ENCODE measurements at places on chromosomes 3 and 15.

DNA sequence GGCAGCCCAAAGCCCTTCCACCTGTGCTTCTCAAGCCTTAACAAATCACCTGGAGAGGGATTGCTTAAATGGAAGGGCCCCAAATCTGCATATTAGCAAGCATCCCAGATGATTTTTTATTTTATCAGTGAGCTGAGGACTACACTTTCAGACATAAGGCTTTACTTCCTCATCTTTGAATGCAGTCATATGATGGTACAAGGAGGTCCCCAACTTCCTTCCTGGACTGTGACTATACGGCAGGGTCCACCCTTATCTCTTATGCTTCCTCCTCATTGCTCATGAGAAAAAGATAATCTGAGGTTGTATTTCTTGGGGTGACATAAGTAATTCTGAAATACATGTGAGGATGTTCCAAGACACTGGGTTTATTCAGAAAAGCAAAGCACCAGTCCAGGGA is 13.7 kb upstream of the HEG1 start:
- no peak for DNase-seq

GRCh38 chr3:88807491-88808105 is 299.8 kb upstream of the EPHA3 start:
- no peak for DNase-seq

DNA sequence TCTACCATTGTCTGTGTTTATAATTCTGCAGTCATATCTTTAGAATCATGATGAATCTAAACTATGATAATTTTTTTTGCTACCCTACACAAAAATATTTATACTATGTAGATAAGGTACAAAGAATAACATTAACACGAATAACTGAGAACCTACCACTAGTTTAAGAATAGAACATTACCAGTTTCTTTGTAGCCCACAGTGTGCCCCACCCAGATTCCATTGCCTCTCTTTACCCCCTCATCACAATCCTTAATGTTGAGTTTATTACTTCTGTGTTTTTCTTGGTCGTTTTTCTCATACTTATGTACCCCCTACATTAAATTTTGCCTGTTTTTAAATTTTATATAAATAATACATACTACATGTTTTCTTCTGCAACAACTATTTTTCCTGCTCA is 140.5 kb downstream of the BBX start:
- DNase-seq = no peak

DNA sequence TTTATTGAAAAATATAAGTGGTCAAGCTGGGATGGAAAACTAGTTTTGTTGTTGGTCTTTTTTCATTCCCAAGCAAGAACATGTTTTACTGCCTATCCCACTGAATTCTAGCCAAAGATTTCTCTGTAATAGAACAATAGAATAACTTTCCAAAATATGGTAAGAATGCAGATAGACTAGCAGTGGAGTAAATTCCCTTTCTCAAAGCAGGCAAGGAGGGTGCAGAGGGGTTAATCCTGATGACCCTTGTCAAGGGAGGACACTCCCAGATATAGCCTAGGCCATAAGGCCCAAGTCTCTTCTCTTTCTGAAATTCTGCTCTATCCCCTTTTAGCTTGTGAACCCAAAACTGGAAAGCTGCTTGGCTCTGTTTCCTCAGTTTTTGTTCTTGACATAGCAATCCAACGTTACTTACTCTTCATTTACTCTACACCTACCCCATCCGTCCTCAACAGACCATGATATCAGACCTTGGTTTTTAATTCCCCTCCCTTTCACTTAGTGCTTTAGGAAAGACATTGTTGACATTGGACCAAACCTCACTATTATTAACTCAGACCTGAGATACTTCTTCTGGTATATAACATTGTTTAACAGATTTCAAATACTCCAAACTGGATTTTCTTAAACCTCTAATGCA is 453.6 kb upstream of the THBS1 start:
- DNase-seq = no peak

DNA sequence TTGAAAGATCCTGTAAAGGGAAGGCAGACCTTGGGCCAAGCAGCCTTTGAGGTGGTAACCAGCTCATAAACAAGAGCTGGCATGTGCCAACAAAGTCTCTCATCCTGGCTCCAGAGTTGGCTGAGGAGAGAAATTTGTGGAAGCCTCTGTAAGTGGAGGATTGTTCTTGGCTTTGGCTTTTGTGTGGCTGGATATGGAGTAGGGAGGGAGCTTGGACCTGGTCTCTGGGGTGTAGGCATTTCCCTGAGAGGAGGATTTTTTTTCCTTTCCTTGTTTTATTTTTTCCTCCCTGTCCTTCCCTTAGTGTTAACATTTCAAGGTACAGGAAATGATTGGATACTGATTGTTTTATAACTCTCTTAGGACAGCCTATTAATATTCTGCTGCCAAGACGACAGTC is 60.8 kb downstream of the ZNF609 start:
- DNase-seq = no peak

- no peak for DNase-seq
Measured at GRCh38 chr3:42705962-42706585, 3.5 kb upstream of the HHATL start.

GRCh38 chr3:114323546-114324254 is 29.9 kb downstream of the TIGIT start:
- DNase-seq = no peak

DNA sequence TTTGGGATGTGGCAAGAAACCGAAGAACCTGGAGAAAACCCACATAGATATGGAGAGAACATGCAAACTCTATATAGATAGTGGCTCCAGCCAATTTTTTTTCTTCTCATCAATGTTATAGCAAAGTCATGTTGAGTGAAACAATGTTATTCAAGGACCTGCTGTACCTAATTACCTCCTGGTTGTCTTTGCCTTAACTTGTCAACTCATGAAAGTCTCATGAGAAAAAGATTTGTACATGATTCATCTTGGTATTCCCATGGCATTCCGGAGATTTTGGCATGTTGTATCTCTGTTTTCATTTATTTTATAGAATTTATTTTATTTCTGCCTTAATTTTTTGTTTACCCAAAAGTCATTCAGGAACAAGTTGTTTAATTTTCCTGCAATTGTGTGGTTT is 303.8 kb upstream of the CDIN1 start:
- DNase-seq = no peak

DNA sequence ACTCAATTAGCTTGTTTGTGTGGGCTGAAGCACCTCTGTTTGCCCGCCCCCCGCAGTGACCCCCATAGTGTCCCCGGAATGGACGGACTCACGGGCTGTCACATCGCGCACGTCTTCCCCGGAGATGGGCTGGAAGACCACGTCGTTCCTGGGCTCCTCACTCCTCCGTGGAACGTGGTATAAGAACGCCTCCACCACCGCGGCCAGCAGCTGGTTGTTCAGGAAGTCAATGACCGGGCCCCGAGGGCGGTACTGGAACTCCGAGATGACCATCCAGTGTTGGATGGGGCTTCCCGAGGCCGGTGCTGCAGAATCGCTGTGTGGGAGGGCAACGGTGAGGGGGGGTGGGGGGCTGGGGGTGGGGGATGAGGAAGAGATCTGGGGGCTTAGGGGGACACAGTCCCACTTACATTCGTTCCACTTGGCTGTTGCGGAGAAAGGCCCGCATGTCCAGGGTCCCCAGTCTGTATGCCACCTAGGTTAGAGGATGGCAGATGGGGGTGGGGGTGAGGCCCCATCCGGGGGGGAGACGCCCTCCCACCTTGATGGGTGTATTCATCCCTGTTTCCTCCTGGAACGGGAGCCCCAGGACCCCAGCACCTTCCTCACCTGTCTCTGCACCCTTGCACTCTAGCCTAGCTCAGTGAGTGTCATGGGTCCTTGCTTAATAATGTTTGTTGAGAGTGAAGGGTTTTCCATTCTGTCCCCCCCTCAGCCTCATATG is 30.2 kb downstream of the MUC20 start:
- no peak for DNase-seq

- DNase-seq = peak; percentile 7
Measured at GRCh38 chr15:71409541-71409940, 294.3 kb downstream of the THSD4 start.

GRCh38 chr3:98460220-98460619 is 2.8 kb upstream of the OR5K1 start:
- no peak for DNase-seq

DNA sequence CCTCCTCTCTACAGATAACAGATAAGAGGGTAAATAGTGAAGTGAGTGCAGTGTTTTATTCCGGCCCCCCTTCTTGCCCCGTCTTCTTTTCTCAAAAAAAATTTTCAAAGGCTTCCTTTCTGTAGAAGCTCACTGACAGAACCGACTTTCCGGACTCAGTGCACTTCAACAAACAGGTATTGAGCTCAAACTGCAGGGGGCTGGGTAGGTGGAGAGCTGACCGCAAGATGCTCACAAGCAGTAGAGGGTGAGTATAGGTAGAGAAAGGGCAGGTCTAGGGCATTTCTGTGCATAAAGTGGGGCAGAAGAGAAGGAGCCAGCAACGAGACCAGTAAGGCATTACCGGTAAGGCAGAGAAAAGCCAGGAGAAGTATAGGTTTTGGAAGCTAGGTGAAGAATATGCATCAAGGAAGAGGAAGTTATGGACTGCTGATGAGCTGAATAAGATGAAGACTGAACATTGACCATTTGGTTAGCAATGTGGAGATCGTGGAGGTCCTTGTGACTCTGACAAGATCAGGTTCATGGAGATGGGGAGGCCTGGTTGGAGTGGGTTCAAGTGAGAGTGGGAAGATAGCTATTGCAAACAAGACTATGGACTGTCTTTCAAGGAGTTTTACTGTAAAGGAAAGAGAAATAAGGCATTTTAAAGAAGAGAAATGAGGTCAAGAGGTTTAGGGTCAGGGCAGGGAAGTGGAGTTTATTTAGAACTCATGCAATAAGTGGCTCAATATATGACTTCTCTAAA is 97.4 kb downstream of the ST6GAL1 start:
- DNase-seq = peak; percentile 68

DNA sequence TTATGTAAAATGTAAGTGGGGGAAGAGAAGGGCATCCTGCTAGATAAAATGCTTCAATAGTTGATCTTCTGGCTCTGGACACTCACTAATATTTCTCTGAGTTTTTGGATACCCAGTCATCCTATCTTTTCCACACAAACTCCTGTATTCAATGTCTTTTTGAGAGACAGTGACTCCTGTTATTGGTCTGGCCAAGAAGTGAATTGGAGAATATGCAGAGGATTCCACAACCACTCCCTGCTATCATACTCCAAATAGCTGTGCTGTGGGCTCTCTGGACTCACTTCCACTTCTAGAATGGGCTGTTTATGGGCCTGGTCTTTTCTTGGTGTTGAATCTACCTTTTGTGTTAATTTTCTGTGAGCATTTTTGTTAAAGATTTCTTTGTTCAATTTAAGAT is 376.8 kb downstream of the NLGN1 start:
- DNase-seq = no peak

- no peak for DNase-seq
Measured at GRCh38 chr3:72768006-72768441, 80.2 kb downstream of the SHQ1 start.

- no peak for DNase-seq
Measured at GRCh38 chr3:173945170-173945569, 547.6 kb downstream of the NLGN1 start.

Measured in Jurkat, Clone E6-1 (cell line).